CD4-positive, alpha-beta T cell (primary cell): ENCODE measurements at places on chromosomes 2 and 18. TPM values are rescaled to one million over a fixed set of nuclear protein-coding genes. Genes with fewer than 3 reads are reported as not detected.

- DNase-seq, result no peak
Observed at GRCh38 chr18:6543330-6543908, 128.7 kb upstream of the L3MBTL4 start.

DNA sequence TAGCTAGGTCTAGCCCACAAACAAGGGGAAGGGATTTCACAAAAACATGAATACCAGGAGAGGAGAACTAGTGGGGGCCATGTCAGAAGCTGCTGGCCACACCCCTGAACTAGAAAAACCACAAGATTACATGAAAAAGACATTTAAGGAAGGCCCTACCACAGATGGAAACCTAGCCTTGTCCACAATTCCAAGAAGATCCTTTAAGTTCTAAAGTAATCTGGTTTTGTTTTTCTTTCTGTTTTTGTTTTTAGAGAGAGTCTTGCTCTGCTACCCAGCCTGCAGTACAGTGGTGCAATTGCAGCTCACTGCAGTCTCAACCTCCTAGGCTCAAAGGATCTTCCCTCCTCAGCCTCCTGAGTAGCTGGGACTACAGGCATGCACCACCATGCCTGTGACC is 34.2 kb upstream of the CAB39 start:
- DNase-seq, result no peak

Gene CPO
- not detected for total RNA-seq

GRCh38 chr2:98702127-98702802 is 28.7 kb downstream of the MGAT4A start:
- no peak for DNase-seq

DNA sequence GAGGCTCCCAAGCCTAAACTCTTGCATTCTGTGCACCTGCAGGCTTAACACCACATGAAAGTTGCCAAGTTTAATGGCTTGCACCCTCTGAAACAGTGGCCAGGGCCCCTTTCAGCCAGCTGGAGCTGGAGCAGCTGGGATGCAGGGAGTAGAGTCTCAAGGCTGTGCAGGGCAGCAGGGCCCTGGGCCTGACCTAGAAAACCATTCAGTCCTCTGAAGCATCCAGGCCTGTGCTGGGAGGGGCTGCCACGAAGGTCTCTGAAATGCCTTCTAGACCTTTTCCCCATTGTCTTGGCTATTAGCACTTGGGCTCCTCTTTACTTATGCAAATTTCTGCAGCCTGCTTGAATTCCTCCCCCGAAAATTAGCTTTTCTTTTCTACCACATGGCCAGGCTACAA is 10.6 kb upstream of the SFT2D3 start:
- no peak for DNase-seq

Gene MALL
- total RNA-seq, result not detected

DNA sequence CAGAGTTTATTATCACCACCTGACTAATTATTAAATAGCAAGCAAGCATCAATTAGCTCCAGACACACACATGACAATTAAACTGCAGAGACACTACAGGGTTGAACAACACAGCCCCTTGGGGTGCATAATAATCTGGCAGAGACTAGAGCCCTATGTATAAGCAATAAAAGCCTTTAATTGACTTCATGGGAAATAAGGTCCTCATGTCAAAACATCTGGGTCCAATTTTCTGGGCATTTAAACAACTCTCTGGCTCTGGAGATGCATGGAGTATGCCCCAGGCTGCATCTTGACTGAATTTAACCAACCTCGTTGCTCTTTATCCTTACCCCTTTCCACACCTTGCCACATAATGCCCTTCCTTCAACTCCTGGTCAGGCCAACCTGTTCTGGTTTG is 270.7 kb upstream of the THUMPD2 start:
- DNase-seq, result no peak

- DNase-seq, result no peak
Observed at GRCh38 chr2:120552800-120553481, 182.7 kb upstream of the GLI2 start.

- DNase-seq, result no peak
Observed at GRCh38 chr2:145091967-145092366, 572.0 kb upstream of the ZEB2 start.

Gene SLC14A1
- total RNA-seq, result 5.3 TPM

GRCh38 chr2:215606219-215606618 is 170.4 kb upstream of the FN1 start:
- DNase-seq, result no peak

DNA sequence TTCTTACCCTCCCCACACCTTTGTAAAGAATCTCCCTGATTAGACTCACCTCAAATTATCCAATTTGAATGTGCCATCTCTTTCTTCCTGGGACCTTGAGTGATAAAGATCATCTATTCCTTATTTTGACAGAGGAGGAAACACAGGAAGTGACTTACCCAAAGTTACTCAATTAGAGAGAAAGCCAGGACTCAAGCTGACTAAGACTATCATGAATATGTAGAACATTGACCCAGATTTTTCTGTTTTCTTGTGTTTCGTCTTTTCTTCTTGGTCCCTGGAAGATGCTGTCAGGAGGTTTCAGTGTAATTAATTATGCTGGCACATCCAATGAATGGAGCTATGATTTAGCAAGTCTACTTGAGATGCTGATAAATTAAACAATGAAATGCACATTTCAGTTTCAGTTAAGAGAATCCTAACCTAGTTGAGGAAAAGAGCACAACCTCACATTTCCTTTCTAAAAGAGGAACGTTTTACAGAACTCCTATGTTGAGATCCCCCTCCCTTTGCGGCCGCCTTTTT is 380.4 kb downstream of the CLIP4 start:
- no peak for DNase-seq

DNA sequence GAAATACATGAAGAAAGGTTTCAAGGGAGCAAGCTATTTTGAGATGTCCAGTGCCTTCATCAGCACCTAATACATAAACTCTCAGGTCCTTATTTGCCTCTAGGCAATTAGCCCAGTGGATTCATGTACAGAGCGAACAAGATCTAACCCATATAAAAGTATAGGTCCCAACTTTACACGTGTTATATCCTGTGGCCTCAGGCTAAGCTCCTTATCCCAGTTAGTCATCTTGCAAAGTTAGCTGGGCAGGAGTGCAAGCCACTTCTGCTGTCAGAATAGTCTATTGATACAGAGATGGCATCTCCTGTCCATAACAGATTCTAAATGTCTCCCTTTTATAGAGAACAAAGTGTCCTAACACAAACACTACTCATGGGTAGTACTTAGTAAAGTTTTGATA is 203.9 kb upstream of the PIK3C3 start:
- no peak for DNase-seq

- no peak for DNase-seq
Observed at GRCh38 chr2:14094592-14094991, 537.9 kb upstream of the LRATD1 start.

DNA sequence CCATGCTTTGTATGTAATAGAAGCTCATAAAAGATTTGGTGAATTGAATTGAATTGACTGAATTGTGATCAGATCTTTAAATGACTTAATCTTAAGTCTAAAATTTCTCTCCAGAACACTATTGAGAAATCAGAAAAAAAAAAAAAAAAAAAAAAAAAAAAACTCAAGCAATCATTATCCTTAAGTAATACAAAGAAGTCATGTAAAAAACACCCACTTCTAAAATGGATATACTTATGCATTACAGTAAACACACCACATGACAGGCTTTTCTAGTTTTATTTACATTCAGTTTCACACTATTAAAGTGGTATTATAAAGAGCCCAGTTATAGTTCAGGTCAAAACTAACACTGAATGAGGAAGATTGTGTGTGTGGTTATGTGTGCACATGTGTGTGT is 84.9 kb upstream of the GLS start:
- no peak for DNase-seq

Gene CHRNG
- total RNA-seq, result not detected

DNA sequence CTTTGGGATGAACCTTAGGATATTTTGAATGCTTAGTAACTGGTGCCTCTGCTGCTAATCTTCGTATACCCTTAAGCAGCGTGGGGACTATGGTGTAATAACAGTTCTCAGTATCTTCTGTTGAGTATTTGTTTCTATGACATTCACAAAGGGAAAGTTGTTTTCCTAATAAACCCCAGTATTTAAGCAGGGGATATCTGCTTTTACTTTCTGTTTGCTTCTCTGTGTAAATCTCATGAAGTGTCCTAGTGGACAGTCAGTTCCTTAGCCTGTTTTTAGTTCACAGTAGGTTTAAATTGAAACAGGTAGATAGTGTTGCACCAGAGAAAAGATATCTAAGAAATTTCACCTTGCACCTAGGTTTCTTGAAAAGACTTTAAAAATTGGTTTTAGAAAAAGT is 14.9 kb downstream of the KIAA1328 start:
- DNase-seq, result no peak

- DNase-seq, result no peak
Observed at GRCh38 chr2:168315331-168316072, 68.1 kb upstream of the STK39 start.

DNA sequence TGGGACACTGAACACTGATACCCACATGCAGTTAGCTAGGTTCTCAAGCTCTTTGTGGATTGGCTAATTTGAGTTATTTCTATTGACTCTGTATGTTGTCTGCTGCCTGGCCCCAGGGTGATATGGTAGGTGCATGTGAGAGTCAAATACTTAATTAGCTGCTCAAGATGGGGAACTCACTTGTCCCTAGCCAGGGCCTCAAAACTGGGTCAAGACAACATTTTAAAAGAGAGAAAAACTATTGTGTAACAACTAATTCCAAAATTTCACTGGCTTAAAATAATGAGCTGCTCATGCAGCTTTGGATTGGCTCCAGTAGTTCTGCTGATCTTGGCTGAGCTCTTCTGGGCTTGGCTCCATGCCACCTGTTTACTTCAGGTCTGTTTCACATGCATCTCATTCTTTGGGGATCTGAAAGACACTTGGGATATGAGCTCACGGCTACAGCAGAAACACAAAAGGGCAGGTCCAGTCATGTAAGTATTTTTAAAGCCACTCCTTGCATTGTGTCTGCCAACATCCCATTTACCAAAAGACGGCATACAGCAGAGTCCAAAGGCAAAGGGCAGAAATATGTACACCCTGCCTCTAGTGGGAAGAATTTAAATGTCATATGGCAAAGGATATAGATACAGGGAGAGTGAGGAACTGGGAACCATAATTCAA is 716.8 kb downstream of the SUCLG1 start:
- DNase-seq, result no peak

GRCh38 chr2:216714376-216714775 is 19.0 kb upstream of the IGFBP5 start:
- no peak for DNase-seq

DNA sequence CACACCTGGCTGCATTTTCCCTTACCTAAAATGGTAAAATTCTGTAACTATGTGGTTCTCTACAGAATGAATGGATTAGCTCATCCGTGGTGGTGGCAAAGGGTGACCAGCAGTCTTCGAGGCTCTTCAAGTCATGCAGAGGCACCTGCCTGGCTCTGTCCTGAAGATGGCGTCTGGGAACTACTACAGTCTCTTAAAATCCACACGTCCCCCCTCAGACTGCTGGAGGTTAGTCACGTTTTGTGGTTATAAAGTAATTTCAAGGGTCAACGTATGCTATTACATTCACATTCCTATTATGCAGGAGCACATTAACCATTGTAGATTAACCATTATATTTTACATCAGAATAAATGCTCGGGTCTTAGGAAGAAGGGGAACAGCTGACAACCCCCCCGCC is 616.7 kb downstream of the GALR1 start:
- DNase-seq, result no peak

DNA sequence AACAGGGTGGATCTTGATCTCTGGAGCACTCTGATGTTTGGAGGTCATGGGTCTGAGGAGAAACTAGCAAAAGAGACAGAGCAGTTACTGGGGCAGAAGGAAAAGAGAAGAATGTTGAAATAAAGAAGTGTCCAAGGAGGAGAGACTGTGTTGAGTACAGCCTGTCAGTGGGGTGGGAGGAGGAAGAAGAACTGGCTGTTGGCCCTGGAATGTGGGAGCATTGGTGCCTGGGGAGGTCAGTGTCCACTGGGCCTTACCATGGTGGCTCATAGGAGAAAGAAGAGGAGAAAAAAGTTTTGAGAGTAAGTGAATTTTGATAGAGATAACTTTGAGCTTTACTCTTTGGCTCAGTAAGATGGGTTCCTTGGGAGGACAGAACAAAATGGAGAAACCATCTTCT is 499.0 kb downstream of the TXNL1 start:
- no peak for DNase-seq

GRCh38 chr2:138846216-138846821 is 66.1 kb upstream of the NXPH2 start:
- no peak for DNase-seq

GRCh38 chr2:233247116-233247515 is 4.4 kb upstream of the ATG16L1 start:
- DNase-seq, result no peak

GRCh38 chr2:241049739-241050623 is 51.6 kb downstream of the SNED1 start:
- DNase-seq, result no peak

DNA sequence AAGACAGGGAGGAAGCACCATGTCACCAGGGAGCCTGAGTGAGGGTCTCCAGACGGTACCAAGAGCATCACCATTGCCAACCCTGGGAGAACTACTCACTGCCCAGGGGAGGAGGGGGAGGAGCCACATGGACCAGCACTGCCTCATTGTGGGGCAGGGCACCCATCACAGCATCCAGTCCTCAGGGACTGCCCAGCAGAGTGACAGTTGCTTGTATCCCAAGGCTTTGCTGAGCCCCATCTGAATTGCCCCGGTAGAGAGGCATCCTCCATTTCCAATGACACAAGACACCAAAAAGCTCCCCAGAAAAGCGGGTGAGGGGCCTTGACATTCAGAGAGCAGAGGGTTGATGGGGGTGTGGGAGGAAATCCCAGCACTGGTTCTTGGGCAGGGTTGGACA is 6.8 kb upstream of the CIB4 start:
- no peak for DNase-seq

DNA sequence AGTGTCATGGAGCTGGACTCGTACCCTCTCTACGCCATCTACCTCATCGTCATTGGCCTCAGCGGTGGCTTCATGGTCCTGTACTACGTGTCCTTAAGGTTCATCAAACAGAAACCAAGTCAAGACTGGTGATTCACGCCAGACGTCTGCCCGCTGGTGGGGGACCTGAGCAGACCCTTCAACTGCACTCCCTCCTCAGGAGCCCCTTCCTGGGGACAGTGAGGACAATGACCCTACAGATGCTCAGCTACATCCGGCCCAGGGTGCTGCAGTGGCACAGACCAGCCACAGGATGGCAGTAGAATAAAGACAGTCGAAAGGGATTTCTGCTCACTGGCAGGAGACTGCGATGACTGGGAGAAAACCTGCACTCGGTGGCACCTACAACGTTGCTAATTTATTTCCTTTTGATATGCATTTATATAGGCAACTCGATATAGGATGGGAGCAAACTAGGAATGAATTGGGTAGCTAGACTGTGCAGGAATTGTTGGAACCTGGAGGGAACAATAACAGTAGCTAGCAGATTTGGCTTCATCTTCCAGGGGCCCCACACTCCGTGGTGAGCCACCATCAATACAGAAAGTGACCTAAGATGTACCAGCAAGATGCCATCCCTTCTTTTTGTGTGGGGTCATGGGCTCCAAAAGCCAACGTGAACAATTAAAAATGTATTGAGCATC is 39.2 kb downstream of the ABCG8 start:
- peak; percentile 38 for DNase-seq

Gene EFR3B
- total RNA-seq, result 0.11 TPM

- DNase-seq, result no peak
Observed at GRCh38 chr2:206937555-206937954, 1.8 kb upstream of the CPO start.
